SK-N-SH (cell line): ENCODE measurements at places on chromosomes 2 and 18.

DNA sequence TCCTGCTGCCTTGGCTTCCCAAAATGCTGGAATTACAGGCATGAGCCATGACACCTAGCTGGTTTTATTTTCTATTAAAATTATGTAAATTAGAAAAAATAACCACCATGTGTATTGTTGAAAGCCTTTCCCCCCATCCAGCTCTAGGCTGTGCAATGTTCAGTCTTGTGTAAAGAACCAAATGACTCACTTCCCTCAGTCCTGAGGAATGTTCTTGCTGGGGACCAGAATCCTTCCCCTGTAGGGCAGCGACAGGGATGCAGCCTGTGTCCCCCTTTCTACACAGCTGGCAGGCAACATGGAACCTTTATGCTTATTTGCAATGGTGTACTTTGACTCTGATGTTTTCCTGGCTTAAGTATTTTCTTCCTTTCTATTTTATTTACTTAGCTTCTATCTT is 29.4 kb downstream of the AOX1 start:
- DNase-seq, result no peak

GRCh38 chr2:168702579-168702978 is 99.9 kb upstream of the NOSTRIN start:
- DNase-seq, result no peak

DNA sequence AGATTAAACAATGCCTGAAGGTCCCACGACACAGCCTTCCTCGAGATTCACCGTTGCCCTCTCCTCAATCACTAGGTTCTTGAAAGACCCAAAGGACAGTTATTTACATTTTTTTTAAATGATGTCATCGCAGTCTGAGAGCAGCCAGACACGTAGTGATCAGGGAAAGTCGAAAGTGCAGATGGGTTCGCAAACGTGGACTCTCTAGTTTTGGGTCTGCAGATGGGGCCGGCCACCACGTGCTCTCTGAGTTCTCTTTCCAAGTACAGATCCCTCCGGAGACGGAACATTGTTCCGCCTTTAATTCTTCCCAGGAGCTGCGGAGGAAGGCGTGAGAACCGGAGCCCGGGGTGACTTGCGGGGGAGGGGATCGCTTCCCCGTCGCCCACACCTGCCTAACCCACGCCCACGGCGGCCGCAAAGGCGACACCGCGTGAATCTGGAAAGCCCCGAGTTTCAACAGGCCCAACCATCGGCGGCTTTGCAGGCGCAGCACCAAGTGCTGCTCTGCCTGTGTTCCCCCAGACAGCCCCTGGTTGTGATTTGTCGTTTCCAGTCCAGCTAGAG is 54.3 kb downstream of the PKDCC start:
- DNase-seq, result no peak

DNA sequence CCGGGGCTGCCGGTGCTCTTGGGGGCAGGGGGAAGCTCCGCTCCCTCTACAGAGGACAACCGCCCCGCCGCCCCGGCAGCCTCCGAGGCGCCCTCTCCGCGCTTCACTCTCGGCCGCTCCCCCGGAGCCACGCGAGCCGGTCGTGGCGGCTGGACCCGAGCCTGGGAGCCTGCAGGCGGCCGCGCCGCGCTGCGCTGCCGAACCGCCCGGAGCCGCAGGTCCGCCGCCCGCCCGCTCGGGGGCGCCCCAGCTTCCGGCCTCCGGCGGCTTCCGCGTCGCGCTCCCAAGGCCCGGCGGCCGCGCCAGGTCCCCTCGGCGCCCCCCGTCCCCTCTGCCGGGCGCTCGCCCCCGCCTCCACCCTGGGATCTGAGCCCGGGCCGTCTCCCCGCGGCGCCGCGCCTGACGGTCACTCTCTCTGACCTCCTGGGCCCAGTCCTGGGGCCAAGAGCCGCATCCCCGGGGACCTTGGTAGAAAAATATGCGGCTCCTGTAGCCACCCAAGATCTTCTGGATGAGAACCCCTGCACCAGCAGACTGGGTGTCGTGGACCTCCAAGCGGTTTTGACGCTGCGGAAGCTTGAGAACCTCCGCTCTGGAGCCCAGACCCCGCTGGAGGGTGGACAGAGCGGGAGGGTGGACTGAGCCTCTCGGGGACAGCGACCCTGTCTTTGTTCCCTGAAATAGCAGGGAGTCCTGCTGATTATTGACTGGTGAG is 44.3 kb downstream of the SERTAD2 start:
- peak; percentile 63 for DNase-seq

- DNase-seq, result no peak
Measured at GRCh38 chr2:163667064-163667887, 68.5 kb downstream of the FIGN start.

DNA sequence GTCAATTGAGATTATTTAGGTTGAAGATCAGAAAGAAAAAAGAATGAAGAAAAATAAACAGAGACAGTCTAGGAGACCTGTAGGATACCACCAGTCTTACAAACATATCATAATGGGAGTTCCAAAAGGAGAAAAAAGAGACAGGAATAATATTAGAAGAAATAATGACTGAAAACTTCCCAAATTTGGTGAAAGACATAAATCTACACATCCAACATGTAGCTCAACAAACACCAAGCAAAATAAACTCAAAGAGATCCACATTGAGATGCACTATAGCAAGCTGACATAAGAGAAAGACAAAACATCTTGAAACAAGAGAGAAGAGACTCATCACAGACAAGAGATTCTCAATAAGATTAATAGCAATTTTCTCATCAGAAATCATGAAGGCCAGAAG is 274.0 kb downstream of the TFCP2L1 start:
- no peak for DNase-seq

DNA sequence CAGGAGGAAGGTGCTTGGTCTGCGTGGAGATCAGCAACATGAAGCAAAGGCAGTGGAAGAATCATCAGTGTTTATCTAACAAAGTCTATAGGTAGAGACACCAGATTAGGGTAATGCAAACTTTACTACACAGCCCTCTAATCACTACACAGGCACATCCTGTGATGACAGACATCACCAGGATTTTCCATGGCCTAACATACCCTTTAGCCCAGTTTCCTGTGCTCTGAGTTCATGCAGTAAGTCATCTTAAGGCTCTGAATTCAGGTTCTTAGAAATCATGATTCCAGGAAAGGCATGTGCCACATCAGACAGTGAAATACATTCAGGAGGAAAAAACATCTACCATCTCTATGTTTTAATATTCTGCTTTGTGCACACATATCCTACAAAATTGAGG is 708.5 kb upstream of the SLC8A1 start:
- no peak for DNase-seq

DNA sequence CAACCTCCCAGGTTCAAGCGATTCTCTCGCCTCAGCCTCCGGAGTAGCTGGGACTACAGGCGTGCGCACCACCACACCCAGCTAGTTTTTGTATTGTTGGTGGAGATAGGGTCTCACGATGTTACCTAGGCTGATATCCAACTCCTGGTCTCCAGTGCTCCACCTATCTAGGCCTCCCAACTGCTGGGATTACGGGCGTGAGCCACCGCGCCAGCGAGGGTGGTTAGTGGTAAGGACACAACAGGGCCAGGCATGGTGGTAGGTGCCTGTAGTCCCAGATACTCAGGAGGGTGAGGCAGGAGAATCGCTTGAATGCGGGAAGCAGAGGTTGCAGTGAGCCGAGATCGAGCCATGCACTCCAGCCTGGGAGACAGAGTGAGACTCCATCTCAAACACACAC is 26.6 kb upstream of the DUSP2 start:
- no peak for DNase-seq

DNA sequence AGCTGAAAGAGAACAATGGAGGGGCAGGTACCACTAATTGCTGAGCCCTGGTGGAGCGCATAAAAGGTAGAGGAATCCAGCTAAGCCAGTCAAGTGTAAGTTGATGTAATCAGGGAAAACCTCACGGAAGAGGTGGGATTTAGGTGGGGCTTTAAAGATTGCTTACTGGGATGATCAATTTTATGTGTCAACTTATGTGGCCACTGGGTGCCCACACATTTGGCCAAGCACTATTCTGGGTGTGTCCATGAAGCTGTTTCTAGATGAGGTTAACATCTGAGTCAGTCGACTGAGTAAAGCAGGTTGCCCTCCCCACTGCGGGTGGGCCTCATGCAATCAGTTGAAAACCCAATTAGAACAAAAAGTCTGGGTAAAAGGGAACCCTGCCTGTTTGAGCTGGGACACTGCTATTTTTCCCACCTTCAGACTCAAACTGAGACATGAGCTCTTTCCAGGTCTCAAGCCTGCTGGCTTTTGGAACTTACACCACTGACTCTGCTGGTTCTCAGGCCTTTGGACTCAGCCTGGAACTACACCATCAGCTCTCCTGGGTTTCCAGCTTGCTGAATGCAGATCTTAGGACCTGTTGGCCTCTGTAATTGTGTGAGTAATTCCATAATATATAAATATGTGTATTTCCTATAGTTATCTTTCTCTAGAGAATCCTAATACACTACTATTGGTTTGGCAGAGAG is 67.3 kb downstream of the MYO5B start:
- DNase-seq, result no peak

GRCh38 chr18:10528439-10528838 is 2.6 kb downstream of the NAPG start:
- no peak for DNase-seq
